Activated naive CD8-positive, alpha-beta T cell treated with anti-CD3 and anti-CD28 coated beads for 36 hours (primary cell): ENCODE measurements at places on chromosomes 4 and X.

DNA sequence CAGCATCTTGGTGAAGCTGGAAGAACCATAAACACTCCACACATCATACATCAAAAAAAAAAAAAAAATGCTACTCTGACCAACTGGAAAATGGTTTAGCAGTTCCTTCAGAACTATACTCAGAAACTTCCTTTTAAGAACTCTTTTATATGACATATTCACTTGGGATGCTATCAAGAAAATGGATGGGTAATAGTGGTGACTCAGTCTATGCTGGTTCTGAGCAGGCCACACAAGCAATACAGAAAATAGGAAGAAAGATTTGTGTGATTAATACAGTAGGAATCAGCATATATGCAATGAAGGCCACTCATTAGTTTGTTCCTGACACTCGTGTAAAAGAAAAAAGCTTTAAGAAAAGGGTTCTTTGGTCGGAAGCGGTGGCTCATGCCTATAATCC, 123.5 kb upstream of the FAT4 start:
- no peak for DNase-seq

DNA sequence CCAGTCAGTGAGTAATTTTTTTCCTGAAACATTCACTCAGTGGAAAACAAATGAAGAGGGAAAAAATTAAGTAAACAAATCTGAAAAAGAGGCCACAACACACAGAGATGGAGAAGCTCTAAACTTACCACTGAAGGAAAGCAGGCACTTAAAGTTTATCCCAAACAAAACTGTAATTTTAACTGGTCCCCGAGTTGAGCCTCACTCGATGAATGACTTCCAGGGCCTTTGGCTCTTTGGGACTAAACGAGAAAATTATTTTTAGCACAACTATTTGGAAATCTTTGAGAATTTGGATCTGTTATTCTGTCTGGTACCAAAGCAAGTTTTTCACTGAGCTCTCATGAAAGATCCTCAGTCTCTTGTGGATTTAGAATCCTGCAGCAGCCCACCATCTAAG, at the start of gene C1QTNF7:
C1QTNF7 (plus strand) TSS at position 333 of the 400 bp plus-strand sequence. CDS start 7,711 bp downstream, outside the sequence.
- no peak for DNase-seq

GRCh38 chr4:25367004-25367621, 9.9 kb upstream of the ANAPC4 start:
- DNase-seq: no peak

- DNase-seq: peak; percentile 63
These were observed at the start of gene FAT4 for GRCh38 chr4:125314676-125315575. TSS of gene FAT4 (plus strand) at chr4:125314955. CDS start at chr4:125316412, 1,457 bp downstream.

DNA sequence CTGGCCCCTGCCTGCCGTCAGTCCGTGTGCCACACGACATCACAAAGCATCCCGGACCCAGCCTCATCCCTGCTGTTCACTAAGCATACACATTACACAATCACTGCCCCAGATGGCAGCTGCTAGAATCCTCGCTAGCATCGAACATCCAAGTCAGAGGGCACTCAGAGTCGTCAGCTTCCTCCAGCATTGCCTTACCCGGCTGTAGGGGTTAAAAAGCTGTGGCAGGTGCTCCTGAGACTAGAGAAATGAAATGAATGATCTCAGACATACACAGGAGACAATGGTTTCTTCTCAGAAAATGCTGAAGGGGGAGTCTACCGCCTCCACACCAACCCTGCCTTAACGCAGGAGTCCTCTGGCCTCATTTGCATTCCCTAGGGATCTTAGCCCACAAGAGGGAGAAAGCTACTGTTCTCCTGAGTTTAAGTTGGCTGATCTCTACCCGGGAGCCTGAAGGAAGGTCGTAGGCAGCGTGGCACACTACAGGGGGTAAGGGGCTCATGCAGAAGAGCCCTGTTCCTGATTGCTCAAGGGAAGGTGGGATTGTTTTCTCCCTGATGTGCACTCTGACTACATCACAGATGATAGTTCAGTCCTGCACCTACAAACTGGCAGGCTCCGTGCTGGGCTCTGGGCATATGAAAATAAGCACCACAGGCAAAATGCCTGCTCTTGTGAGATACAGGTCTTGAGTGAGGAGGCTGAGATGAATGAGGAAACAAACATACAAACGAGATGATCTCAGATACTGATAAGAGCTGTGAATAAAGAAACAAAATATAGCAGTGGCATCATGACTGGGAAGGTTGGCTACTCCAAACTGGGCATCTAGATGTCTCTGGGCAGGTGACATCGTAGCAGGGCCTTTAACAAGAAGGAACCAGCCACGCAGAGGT, 2.6 kb upstream of the KIAA0232 start:
- no peak for DNase-seq

GRCh38 chr4:78308517-78308916, 243.1 kb upstream of the ANXA3 start:
- DNase-seq: no peak

- DNase-seq: no peak
These were observed 12.5 kb upstream of the IRAK1 start for GRCh38 chrX:154032160-154032559.

DNA sequence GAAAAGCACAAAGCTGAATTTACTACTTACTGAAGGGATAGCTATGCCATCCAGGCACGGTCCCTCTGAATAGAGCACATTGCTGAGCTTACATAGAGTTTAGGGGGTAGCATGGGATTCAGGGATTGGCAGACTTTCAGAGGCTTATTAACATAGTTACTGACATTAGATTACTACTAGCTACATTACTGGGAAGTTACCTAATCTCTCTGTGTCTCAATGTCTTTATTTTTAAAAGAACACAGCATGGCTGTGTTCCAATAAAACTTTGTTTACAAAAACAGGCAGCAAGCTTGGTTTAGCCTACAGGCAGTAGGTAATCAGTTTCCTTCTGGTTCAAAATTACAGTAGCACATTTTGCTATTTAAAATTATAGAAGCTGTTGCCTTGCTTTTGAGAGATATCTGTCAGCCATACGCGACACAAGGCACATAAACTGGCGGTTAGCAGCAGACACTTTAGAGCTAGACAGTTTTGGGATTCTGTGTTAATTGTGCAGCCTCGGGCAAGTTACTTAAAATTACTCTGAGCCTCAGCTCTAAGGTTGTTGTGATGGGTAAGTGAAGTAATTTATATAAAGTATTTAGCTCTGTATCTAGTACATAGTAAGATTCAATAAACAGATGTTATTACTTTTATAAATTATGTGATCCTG, 6.9 kb downstream of the KLHL8 start:
- no peak for DNase-seq
